Kidney epithelial cell (primary cell): ENCODE measurements at places on chromosomes 3 and 15. TPM values are rescaled to one million over a fixed set of nuclear protein-coding genes. Genes with fewer than 3 reads are reported as not detected.

The PEX11A gene
- 4.0 and 4.8 TPM in 2 replicates for total RNA-seq

GRCh38 chr3:110210086-110210660 is 861.4 kb upstream of the NECTIN3 start:
- no peak for DNase-seq

- DNase-seq = no peak
Measured at GRCh38 chr3:149333176-149333859, at the start of gene TM4SF18. Gene TM4SF18, minus strand, starts transcription at chr3:149333636. Its CDS starts 254 bp downstream, at chr3:149333382.

The GUCA1C gene
- not detected in 2 replicates for total RNA-seq

DNA sequence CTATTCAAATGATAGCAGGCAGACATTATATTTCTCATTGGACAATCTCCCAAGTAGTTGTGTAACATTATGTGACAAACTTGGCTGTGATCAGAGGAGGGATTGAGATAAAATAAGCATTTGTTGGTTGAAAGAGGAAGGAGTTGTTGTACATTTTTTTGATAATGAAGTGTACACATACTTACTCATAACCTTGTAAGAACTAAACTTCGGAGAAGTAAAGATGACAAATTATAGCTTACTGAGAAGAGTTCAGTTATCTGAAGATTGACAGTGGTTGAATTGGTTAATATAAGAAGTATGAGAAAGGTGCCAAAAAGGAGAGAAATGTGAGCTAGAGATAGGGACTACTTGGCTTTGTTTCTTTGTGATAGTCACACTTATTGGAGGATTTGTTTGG is 32.6 kb downstream of the STT3B start:
- DNase-seq = no peak

- DNase-seq = no peak
Measured at GRCh38 chr3:57796261-57796660, 40.2 kb downstream of the SLMAP start.

The GOLGA6D gene
- not detected in 2 replicates for total RNA-seq

DNA sequence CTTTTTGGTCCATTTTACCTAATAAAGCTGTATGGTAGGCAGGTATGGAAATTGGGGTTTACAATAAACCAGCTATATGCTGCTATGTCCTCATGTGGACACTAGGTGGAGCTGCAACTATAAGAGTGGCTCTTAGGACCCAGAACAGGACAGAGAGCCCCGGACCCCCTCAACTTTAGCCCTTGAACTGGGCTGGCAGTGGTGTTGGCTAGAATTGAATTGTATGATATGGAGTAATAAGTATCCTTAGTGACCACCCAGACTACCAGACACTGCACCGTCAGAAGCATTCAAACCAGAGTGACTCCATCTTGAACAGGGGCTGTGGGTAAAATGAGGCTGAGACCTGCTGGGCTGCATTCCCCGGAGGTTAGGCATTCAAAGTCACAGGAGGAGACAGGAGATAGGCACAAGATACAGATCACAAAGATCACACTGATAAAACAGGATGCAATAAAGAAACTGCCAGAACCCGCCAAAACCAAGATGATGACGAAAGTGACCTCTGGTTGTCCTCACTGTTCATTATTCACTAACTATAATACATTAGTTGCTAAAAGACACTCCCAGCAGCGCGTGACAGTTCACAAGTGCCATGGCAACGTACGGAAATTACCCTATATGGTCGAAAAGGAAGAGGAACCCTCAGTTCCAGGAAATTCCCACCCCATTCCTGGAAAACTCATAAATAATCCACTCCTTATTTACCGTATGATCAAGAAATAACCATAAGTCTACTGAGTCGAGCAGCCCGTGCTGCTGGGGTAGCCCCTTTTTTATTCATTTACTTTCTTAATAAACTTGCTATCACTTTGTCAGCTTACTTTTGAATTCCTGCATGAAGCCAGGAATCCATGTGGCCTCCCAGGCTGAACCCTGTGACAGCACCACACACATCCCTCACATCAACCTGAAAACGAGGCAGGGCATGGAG is 68.7 kb upstream of the BLM start:
- no peak for DNase-seq

The FANCD2OS gene
- total RNA-seq = not detected in 2 replicates

GRCh38 chr15:68615301-68615700 is 36.5 kb downstream of the CORO2B start:
- DNase-seq = no peak

DNA sequence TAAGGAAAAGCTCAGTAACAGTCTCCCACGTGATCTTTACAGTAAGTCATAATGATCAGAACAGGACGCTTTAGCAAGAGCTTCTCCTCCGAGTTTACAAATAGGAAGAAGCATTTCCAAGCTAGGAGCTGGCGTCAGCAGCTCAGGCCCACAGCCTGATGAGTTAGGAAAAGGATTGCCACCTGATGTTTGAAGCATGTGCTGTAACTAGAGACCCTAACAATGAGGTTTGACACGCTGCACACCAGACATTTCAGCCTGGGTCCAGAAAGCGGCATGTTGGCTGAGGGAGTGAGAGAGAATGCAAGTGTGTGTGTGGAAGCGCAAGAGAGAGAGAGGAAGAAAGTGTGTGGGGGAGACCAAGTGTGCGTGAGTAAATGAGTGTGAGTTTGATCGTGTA is 47.3 kb downstream of the TLE3 start:
- DNase-seq = no peak

DNA sequence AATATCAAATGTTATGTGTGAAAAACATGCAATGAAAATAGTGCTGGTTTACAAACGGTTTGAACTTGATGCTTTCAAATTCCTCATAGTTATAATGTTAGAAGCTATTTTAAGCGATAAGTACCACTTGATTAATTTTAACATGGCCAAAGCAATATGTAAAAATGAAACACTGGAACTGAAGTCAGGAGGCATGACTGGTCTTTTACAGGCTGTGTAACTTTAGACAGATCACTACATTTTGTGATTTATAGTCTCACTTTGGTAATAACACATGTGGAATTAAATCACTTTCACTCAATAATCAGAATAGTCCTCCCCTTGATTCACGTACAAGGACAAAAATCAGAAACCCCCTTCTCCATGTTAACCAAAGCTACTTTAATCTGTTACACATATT is 482.7 kb upstream of the NECTIN3 start:
- no peak for DNase-seq

DNA sequence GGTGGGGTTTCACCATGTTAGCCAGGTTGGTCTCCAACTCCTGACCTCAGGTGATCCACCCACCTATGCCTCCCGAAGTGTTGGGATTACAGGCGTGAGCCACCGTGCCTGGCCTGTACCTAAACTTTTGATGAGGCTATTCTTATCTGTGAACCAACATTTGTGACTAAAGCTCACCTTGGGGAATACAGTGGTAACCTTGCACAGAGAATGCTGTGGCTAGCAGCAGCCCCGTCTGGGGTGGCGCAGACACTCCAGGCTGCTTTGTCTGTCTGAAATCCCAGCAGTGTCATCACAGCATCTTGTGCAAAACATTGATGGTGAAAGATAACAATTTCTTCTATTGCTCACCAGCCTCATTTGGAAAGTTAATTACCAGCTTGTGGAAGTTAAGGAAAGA is 58.9 kb downstream of the CMTM8 start:
- DNase-seq = no peak

GRCh38 chr3:12170207-12170606 is 11.5 kb upstream of the TIMP4 start:
- DNase-seq = no peak

- no peak for DNase-seq
Measured at GRCh38 chr3:106957029-106957428, 420.2 kb upstream of the CCDC54 start.

The TLR9 gene
- not detected in 2 replicates for total RNA-seq

DNA sequence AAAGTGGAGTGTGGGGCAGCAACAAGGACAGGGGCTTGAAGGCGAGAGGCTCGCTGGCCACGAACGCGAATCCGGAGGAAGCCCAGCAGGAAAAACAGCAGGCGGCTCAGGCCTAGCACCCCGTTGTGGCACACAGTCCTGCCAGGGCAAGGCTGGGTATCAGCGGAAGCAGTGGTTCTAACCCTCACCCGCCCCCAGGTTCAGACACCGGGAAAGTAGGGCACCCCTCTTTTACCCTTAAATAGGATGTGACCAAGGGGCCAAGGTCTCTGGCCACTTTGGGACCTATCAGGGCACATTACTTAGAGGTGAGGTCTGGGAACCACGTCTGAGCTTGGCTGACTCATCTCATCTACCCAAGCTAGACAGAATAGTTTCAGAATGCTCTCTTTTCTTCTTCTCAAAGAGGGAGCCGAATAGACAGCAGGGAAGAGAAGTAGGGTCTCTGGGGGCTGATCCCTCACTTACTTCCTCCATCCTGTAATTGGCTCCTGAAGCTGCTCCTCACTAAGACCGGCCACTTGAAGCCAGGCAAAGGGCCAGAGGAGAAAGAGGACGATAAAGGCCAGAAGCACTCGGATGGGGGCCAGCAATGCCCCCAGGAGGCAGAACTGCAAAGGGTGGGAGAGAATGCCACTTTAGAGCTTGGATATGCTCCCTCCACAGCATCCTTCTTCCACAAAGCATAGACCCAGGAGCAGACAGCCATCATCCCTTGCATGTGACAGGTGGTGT is 1.7 kb downstream of the LPCAT4 start:
- no peak for DNase-seq

- no peak for DNase-seq
Measured at GRCh38 chr15:49902685-49903501, 216.1 kb downstream of the ATP8B4 start.

- peak; percentile 18 for DNase-seq
Measured at GRCh38 chr3:51501833-51502561, 2.2 kb upstream of the DCAF1 start.

The TMEM45A gene
- 10.2 and 10.5 TPM in 2 replicates for total RNA-seq

GRCh38 chr3:106275592-106275991 is 406.8 kb upstream of the CBLB start:
- DNase-seq = no peak

DNA sequence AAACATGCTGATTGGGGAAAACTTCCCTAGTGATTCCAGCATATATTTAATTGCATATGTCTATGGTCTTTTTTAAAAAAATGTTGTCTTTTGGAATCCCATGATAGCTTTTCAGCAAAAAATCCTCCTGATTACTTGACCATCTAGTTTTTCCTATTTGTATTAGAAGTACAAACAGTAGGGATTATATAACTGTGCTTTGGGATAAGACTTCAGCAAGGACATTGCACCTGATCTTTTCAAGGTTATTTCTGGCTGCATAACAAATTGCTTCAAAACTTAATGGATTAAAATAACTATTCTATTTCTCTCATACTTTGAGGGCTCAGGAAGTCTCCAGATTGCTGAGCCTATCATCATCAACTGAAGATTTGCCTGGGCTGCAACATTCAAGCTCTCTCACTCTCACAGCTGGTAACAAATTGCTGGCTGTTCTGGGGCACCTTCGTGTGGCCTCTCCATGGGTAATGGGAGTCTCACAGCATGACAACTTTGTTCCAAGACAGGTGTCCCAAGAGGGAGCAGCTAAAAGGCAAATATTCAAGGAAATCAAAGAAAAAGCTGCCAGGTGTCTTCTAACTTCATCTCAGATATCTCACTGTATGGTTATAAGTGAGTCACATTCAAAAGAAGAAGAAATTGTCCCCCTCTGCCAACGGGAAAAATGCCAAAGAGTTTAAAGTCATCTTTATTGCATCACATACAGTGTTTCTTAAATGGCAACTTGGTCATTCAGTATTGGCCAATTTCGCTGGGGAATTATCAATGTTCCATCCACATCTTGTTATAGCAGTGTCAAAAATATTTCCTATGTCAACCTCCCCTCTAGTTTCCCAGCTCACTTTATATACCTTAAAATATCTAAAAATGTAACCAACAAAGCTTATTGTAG is 644.5 kb upstream of the GRM7 start:
- DNase-seq = no peak

- no peak for DNase-seq
Measured at GRCh38 chr15:89652131-89652530, 3.1 kb downstream of the KIF7 start.

DNA sequence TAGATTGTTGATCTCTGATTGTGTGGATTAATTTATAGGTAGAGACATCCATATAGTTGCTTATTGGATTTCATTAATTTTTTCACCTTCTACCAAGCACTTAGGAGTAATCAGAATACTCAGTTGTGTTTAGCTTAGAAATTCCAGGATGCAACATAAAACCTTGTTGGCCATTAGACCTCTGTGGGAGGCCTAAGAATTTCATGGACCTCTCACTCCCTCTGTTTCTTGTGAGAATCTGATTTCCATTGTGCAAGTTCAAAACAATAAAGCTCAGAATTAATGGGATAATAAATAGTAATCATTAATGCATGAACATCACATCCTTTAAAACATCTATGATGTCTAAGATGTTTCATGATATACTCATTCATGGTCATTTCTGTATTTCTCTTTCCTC is 332.4 kb downstream of the GRM7 start:
- no peak for DNase-seq

DNA sequence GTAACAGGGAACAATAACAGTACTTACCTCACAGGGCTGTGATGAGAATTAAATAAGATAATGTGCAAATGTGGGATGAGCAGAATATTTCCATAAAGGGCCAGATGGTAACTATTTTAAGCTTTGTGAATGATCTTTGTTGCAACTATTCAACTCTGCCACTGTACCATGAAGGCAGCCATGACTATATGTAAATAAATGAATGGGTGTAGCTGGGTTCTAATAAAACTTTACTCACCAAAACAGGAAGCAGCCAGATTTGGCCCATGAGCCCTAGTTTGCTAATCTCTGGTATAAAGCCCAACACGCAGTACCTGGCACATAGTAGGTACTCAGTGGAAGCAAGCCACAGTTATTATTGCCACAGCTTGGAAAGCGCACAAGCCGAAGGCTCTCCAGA is 362.7 kb upstream of the PROK2 start:
- no peak for DNase-seq

- no peak for DNase-seq
Measured at GRCh38 chr15:74171965-74172541, 1.5 kb upstream of the ISLR start.

The ATP13A4 gene
- 0.42 and 1.6 TPM in 2 replicates for total RNA-seq

DNA sequence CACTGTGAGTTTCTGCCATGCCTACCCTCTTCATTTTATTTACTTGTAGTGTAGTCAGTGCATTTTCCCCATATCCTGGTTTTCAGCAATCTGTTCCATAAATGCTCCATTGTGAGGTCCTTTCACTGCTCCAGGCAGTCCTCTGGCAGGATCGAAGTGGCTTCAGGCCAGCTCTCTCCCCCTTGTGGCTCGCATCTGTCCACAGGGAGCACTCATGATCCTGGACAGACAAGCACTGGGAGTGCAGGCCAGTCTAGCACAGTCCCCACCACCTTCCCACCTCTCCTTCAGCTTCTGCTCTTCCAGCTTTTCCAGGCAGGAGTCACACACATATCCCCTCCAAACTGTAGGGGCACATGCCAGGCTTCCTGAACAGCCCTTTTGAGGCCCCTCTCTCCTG is 173.6 kb downstream of the PPM1L start:
- no peak for DNase-seq

The DAPK2 gene
- 0.21 and 1.4 TPM in 2 replicates for total RNA-seq
